Common myeloid progenitor, CD34-positive (primary cell): ENCODE measurements at places on chromosomes 2 and 18.
A peak's percentile ranks its signal among the peaks of the same experiment; 100 is the strongest.

DNA sequence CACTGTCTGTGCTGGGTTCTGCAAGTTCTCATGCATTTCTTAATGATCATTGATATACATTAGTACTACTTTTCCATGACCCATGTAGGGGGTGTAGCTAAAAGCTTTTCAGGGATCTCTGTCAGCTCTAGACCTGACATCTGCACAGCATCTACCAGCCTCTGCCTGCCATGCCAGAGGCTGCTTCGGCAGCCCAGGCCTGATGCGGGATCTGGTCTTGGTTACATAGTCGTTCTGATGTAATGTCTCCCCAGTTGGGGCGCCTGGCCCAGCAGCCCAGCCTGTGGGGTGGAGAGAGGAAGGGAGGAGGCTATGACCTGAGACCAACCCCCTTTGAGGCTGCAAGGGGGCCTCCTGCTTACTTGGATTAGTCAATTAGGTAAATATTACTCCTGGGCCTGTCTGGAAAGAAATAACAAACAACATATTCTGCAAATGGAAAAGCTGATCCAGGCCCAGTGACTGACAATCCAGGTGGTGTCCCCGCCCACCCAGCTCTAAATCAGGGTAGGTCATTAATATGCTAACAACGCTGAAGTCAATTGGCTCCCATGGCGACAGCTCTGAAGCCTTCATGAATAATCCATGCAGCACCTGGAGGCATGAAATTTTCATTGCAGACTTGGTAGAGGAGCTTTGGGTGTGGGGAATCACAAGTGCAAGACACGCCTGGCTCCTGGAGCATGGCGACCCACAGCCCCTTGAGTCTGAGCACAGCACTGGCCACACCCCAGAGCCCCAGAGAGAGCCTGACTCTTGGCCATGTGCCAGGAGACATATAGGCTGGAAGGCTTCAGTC is 575.3 kb downstream of the CMPK2 start:
- no peak for DNase-seq
- H3K4me3 ChIP-seq = no peak overlapping the region
- no peaks in the 10 kb centered on the region for H3K36me3 ChIP-seq
- no peak overlapping the region for H3K27ac ChIP-seq
- no peaks in the 10 kb centered on the region for H3K27me3 ChIP-seq

GRCh38 chr2:171318463-171318934 is 115.3 kb downstream of the METTL8 start:
- DNase-seq = no peak
- no peaks in the 10 kb centered on the region for H3K27me3 ChIP-seq
- no peak overlapping the region for H3K4me3 ChIP-seq
- H3K4me1 ChIP-seq = peaks cover 13% of the 10 kb centered on the region
- no peaks in the 10 kb centered on the region for H3K36me3 ChIP-seq
- no peak overlapping the region for H3K27ac ChIP-seq

DNA sequence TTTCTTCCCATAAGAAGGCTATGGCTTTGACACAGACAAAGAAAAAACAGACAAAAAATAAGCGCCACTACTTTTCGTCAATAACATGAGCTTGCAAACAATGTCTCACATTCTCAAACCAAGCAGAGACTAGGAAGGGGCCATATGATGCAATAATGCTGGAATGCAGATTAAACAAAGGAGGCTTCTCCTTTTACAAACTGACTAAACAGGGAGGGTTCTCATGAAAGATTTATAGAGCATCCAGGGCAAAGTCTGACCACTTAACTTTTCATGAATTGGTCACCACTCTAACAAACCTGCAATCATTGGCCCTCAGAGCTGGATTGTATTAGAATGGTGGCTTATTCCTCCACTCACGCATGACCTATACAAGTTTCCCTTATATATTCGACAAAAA is 663.3 kb upstream of the CHAC2 start:
- H3K27ac ChIP-seq = no peak overlapping the region
- H3K4me1 ChIP-seq = no peaks in the 10 kb centered on the region
- no peak overlapping the region for H3K4me3 ChIP-seq
- no peaks in the 10 kb centered on the region for H3K36me3 ChIP-seq

GRCh38 chr2:1770566-1771380 is 26.5 kb upstream of the PXDN start:
- DNase-seq = no peak
- H3K27me3 ChIP-seq = no peaks in the 10 kb centered on the region
- H3K4me1 ChIP-seq = no peaks in the 10 kb centered on the region

DNA sequence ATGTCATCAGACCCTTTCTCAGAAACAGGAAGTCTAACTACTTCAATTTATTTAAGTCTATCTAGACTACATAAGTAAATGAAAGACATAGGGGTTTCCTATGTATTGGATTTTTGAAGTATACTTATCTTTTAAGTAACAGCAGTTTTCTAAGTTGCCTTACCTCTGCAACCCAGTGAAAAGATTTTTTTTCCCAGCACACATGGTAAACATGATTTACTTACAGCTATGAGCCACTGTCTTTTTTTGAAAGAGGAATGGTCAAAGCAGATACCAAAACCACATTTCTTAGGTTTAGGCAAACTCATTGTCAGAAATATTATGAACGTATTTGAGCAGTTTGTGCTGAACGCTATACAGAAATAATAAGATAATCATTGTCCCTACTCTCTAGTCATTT is 78.7 kb upstream of the OTX1 start:
- peak; percentile 76 for DNase-seq
- no peak overlapping the region for H3K4me3 ChIP-seq
- no peaks in the 10 kb centered on the region for H3K27me3 ChIP-seq
- peaks cover 9% of the 10 kb centered on the region for H3K36me3 ChIP-seq
- no peak overlapping the region for H3K27ac ChIP-seq

DNA sequence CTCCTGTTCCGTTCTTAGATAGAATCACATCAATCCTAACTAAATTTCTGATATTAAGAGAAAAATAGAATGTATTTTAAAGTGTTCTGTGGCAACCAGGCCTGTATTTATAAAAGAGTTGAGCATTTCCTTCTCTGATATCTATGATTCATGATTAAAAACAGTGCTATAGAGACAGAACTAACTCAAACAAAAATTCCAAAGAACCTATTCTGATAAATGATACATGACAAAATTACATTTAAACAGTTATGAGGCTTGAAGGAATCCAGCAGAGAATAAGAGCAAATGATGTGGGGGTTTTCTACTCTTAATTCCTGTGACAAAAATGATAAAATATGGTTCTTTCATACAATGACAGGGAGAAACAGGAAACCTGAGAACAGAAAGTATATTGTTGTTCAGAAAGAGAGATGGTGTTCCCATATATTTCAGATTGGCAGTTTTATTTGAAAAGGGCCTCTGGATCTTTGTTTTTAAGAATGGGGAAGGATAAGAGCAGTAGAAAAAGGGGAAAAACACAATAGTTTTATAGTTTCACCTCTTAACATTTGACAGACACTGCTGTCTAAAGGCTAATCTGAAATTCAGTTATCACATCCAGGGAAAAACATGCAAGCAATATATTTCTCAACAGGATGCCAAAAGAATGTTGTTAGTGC is 944.3 kb downstream of the LRP1B start:
- H3K4me1 ChIP-seq = peaks cover 6% of the 10 kb centered on the region
- no peaks in the 10 kb centered on the region for H3K27me3 ChIP-seq
- no peak for DNase-seq
- no peak overlapping the region for H3K4me3 ChIP-seq
- H3K36me3 ChIP-seq = no peaks in the 10 kb centered on the region

GRCh38 chr18:7846335-7846734 is 279.2 kb downstream of the PTPRM start:
- no peaks in the 10 kb centered on the region for H3K27me3 ChIP-seq
- no peak overlapping the region for H3K27ac ChIP-seq
- H3K4me1 ChIP-seq = no peaks in the 10 kb centered on the region

DNA sequence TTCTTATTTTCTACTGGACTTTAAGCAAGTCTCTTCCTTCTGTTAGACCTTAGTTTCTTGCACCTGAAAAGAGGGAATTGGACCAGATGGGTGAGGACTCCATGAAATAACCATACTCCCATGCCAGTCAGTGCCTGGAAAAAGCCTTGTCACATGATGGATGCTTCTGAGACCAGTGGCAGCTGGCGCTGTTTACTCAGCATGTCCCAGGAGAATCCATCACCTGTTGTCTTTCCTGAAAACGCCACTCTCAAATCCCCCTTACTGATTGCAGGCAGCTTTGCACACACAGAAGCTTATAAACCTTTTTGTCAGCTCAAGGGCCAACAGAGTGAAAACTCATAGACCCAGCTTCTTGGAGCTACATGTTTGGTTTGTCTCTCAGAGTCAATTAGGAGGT is 117.6 kb downstream of the POLE4 start:
- no peak for DNase-seq
- no peak overlapping the region for H3K27ac ChIP-seq
- H3K4me3 ChIP-seq = no peak overlapping the region
- no peaks in the 10 kb centered on the region for H3K4me1 ChIP-seq
- no peaks in the 10 kb centered on the region for H3K27me3 ChIP-seq

DNA sequence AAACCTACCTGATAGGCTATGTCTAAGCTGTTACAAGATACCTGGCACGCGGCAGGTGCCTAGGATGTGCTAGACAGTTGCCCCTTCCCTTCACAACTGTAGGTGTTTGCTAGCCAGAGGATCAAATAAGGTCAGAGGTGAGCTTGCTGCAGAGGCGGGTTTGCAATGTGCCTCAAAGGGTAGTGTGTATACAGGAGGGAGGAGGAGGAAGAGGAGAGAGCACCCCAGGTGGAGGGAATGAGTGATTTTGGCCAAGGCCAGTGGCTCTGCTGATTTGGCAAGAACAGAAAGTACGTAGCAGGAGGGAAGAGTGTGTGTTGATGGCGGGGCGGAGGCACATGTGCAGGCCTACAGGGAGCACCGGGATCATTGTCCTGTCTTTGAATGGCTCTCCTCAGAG is 236.5 kb downstream of the HAUS1 start:
- no peaks in the 10 kb centered on the region for H3K36me3 ChIP-seq
- H3K27me3 ChIP-seq = no peaks in the 10 kb centered on the region
- no peak overlapping the region for H3K27ac ChIP-seq
- H3K4me3 ChIP-seq = no peak overlapping the region
- DNase-seq = no peak

DNA sequence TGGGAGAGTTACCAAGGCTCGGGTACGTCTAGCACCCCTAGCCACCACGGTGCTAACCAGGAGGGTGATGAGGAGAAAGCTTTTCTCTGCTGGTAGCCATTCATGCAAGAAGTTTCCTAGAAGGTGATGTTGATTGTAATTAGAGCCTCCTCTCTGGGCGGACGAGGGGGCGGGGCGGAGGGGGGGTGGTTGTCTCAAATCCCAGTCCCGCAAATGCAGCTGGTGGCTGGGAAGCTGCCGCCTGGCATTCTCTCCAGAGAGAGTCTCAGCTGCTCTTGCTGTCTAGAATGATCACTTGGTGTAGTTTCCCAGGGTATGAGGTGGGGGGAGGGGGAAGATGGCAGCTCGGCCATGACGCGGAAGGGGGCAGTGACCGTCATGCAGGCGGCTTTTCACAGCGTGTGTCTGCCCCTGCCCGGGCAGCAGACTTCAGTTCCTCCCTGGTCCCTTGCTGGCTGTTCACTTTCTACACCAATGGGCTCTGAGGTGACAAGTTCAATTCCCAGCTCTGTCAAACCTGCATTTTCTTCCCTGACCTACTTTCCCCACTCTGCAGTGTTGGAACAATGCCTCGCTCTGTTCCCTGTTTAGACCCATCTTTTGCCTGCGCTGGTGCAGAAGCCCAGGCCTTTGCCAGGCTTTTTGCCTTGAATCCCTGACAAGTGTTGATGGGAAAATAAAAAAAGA is 61.5 kb upstream of the KLF7 start:
- no peak for DNase-seq
- H3K27ac ChIP-seq = no peak overlapping the region
- no peak overlapping the region for H3K4me3 ChIP-seq

- H3K27ac ChIP-seq = no peak overlapping the region
- H3K36me3 ChIP-seq = no peaks in the 10 kb centered on the region
- no peaks in the 10 kb centered on the region for H3K27me3 ChIP-seq
- no peak overlapping the region for H3K4me3 ChIP-seq
- no peaks in the 10 kb centered on the region for H3K4me1 ChIP-seq
- DNase-seq = no peak
These were observed 302.9 kb downstream of the CMPK2 start for GRCh38 chr2:6562771-6563170.

DNA sequence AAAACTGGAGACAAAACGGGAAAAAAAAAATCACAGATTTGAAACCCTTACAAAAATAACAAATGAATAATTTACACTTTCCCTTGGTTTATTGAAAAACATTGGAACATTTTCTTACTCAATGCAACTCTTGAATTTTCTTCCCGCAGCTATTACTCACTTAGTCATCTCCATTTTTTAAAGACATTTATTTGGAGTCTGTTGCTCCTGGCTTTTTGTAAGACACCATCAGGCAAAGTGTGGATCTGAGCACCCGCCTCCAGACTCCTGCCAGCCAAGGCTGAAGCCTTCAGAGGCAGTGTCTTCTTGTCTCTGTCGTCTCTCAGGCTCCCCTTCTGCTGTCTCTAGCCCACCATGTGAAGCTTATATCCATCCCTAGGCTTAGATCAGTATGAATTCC is 46.2 kb downstream of the TRIB2 start:
- no peaks in the 10 kb centered on the region for H3K4me1 ChIP-seq
- no peaks in the 10 kb centered on the region for H3K36me3 ChIP-seq
- DNase-seq = no peak

DNA sequence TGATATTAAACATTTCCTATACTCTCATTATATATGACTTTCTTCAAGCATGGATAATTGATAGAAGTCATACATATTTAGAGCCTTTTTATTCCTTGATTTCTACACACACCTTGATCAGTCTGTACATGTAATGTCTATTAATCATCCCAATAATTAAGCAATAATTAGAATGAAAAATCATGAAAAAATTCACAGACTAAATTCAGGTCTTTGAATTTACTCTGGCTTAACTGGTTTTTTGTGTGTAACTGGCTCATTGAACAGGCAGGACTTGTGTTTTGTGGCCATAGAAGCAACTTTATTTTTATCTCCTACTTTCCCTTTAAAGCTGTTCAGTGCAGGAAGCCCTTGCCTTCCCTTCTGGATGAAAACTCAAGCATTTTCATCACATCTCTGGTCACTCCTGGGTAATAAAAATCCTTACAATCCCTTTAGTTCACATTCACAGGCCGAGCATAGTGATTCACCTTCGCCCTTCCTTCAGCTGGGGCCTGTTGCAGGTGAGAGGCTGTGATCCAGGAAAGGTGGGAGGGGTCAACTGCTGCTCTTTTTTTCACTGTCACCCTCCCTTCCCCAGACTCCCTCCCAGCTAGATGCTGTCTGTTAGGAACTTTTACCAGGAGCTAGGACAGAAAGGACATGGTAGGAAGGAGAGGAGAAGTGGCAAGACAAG is 58.0 kb upstream of the ITSN2 start:
- no peak for DNase-seq
- no peak overlapping the region for H3K27ac ChIP-seq
- H3K4me1 ChIP-seq = no peaks in the 10 kb centered on the region
- H3K36me3 ChIP-seq = no peaks in the 10 kb centered on the region
- H3K27me3 ChIP-seq = no peaks in the 10 kb centered on the region

- no peak for DNase-seq
- no peaks in the 10 kb centered on the region for H3K27me3 ChIP-seq
- H3K4me1 ChIP-seq = no peaks in the 10 kb centered on the region
These were observed 315.3 kb upstream of the CDH7 start for GRCh38 chr18:65435534-65435933.
